GOT3 (cell line): ENCODE measurements at places on chromosomes 4 and X.

DNA sequence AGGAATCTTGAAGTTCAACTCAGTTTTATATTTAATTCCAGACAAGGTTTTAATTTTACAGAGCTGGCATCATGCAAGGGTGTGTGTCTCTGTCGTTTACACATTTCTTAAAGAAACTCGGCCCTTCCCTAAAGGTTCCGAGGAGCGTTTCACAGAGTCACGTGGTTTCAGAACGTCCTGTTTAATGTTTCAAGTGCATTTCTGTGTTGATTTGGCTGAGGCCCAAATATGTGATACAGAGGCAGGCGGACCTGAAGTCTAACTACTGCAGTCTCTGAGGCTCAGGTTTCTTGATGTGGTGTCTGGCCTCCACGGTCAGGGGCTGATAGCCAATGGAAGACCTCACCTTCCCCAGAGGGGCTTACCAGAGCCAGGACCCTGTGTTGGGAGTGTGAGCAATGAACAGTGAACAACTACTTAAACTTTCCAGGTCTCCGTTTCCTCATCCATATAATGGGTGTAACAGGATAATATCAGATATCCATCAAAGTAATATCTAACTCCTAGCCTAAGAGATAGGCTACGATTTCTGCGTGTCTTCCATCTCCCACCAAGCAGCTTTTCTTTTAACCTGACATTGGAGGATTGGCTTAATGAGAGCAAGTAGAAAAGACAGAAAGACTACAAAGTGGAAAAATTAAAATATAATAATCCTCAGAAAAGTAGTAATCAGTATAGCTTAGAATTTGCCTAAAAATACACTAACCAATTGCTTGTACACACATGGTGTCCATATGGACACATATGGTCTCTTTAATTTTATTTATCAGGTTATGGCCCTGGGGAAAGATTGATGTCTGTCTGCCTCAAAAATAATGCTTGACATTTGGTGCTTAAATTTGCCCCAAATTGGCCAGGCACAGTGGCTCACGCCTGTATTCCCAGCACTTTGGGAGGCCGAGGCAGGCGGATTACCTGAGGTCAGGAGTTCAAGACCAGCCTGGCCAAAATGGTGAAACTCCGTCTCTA lies 50.0 kb upstream of the TRIM2 start:
- DNase-seq, result no peak

- DNase-seq, result no peak
Observed at GRCh38 chr4:132316738-132317137, 832.4 kb upstream of the PCDH10 start.

- DNase-seq, result no peak
Observed at GRCh38 chr4:181911420-181911819, 331.8 kb upstream of the TENM3 start.

DNA sequence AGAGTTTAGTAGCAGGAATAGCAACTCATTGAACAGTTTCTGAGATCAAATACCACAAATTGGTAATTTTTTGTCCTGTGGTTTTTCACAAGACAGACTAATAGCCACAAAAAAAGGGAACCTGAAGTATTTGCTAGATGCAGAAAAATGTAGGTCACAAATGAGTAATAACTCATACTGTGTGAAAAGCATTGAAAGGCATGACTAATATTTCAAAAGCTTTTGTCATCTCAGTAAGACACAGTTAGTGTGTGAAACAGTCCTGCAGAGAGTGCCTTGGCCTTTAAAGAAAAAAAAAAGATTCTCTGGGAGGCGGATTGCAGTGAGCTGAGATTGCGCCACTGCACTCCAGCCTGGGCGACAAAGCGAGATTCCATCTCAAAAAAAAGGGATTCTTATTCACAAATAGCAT lies 31.4 kb upstream of the SLC25A31 start:
- no peak for DNase-seq

DNA sequence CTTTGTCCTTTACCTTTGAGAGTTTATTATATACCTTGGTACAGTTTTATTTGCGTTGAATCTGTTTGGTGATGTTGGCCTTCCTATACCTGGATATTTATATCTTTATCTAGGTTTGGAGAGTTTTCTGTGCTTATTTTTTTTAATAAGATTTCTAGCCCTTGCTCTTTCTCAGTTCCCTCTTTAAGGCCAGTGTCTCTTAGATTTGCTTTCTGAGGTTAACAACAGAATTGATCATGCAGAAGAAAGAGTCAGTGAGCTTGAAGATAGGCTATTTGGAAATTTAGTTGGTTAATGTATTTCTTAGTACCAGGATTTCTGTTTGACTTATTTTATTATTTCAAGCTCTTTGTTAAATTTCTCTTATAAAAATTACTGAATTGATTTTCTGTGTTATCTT lies 12.7 kb upstream of the TAF7L start:
- no peak for DNase-seq
